ENCODE measurements at places on chromosomes 16 and 17.

DNA sequence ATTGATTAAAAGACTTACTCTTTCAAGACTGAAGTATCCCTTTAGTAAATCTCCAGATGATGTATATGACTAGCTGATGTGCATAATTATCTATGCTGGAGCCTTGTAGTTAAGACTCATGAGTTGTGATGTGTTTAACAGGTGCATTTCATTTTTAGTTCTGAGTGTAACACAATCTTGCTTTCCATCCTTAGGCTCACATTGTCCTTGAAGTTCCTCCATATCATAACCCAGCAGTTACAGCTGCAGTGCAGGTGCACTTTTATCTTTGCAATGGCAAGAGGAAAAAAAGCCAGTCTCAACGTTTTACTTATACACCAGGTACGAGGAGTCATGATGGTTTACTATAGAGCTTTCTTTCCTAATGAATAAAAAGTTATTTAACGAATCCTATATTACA lies 52.9 kb downstream of the ESRP2 start:
- no peak for DNase-seq

GRCh38 chr17:80512233-80512632 lies 32.4 kb upstream of the RPTOR start:
- DNase-seq: no peak

DNA sequence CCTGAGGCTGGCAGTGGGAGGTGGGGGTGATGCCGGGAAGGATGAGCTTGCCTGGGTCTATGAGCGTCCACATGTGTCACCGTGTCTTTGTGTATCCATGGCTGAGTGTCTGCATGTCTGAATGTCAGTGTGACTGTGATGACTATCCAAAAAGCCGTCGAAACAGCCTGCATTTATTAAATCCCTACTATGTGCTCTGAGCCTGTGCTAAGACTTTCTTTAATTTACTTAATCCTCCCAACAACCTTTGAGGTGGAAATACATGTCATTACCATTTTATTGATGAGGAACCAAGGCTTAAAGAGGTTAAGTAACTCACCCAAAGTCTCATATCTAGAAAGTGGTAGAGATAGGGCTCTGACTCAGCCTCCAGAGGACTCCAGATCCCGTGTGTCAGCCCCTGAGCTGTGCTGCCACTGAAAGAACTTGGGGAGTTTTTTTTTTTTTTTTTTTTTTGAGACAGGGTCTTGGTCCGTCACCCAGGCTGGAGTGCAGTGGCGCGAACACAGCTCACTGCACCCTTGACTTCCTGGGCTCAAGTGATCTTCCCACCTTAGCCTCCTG lies 20.0 kb downstream of the ARHGAP23 start:
- no peak for DNase-seq

DNA sequence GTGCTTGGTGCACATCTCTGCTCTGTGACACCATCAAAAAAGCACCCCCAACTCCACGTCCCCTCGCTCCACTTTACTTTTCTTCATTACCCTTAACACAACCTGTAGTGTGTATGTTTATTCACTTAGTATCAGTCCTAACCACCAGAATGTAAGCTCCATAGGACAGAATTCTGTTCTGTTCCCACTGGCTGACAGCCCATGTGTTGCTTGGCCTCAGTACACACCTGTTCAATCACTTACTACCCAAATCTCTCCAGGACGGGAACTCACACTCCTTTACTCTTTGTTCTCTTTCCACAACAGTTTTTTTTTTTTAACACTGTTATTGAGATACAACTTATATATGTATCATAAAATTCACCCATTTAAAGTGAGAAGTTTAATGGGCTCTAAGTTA lies 119.6 kb downstream of the MAF start:
- DNase-seq: no peak

GRCh38 chr17:71902894-71903506 lies 217.8 kb upstream of the SOX9 start:
- DNase-seq: no peak

DNA sequence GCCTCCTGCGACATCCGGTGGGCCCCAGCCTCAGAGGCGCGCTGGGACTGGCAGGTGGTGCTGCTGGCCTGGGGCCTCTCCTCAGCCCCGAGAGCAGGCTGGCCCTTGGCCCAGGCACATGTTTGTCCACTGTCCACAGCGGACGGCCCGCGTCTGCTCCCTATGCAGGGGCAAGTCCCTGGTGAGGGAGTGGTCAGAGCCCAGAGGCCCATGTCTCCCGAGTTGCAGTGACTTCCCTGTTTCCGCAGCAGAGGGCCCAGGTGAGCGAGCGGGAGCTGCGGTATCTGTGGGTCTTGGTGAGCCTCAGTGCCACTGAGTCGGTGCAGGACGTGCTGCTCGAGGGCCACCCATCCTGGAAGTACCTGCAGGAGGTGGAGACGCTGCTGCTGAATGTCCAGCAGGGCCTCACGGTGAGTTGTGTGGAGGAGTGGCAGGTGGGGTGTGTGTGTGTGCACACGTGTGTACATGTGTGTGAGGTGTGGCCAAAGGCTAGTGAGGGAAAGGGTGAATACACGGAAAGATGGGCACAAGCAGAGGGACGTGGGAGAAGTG lies 10.4 kb downstream of the IL34 start:
- DNase-seq: no peak

DNA sequence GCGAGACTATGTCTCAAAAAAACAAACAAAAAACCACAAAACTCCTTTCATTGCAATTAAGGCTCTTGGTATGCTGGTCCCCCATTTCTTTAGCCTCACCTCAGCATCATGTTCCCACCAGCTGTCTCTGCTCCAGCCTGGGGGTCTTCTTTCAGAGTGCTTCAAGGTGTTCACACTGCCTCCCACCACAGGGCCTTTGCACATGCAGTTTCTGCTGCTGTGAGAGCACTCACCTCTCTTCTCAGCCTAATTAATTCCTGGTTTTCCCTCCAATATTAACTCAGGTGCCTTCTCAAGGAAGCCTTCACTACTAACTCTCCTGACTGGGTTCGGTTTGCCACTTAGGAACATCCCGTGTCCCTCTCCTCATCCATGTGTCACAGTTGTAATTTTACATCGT lies 15.9 kb upstream of the PIK3R6 start:
- DNase-seq: no peak

GRCh38 chr17:77802811-77803220 lies 155.7 kb upstream of the TNRC6C start:
- no peak for DNase-seq

DNA sequence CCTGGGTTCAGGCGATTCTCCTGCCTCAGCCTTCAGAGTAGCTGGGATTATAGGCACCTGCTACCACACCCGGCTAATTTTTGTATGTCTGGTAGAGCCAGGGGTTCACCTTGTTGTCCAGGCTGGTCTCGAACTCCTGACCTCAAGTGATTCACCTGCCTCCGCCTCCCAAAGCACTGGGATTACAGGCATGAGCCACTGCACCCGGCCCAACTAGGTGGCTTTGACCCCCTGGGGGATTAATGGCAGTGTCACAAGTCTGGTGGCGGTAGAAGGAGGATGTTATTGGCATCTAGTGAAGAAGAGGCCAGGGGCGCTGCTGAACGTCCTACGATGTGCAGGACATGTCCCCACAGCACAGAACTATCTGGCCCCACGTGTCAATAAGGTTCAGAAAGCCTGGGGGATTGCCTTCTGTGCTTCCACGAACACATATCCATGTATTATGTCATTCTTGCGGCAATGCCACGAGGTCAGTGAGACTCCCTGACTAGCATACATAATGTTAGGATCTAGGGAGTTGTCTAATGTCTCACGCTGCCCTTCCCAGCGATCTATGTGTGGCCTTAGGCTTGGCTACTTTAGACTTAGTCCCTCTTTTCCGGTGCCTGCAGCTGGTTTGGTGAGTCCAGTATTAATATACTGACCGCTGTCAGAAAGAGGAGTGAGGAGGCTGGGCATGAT lies 75.8 kb downstream of the ABCC6 start:
- no peak for DNase-seq

GRCh38 chr17:55037828-55038227 lies 69.3 kb downstream of the STXBP4 start:
- DNase-seq: no peak

GRCh38 chr16:12425134-12425941 lies 378.3 kb downstream of the CPPED1 start:
- no peak for DNase-seq

- DNase-seq: no peak
Observed at GRCh38 chr16:12802661-12803060, 1.0 kb downstream of the CPPED1 start.

DNA sequence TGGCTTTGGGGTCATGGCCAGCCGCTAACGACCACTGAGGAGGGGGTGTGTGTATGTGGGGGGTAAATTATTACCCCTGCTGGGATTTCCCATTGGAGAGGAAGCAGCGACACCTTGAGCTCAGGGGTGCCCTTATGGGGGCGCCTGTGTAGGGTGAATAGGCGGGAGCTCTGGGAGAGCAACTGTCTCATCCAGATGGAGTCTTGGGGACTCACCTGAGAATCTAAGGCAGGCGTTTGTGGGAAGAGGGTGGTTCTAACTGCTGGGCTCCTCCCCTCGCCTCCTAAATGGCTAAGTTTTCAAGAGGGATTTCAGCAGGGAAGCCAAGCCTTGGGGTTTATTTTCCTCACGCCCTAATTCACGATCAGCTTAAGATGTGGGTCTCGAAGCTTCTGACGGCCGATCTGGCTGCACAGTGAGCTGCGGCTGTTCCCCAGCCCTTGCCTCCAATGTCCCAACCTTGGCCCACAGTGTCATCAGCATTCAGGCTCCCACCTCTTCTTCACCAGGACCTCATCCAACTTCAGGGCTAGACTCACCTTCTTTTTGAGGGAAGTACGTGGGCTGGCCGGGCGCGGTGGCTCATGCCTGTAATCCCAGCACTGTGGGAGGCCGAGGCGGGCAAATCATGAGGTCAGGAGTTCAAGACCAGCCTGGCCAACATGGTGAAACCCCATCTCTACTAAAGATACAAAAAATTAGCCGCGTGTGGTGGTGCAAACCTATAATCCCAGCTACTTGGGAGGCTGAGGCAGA lies 136.9 kb upstream of the EEF2KMT start:
- no peak for DNase-seq

DNA sequence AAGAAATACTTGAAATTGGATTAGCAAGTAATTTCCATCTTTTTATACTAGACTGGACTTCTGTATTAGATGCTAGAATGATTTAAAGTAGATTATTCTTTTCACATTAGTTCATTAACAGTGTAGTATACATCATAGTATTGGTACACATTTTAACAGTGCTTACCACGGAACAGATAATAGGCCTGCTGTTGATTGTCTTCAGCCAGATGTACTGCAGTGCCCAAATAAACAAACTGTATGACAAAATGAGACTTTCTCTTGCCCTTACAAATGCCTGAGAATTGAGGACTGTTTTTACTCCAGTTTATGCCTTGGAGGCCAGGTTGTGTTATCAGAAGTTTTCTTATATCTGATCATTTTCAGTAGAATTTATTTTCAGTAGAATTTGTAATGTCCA lies 631 bp downstream of the EVI2A start:
- no peak for DNase-seq

DNA sequence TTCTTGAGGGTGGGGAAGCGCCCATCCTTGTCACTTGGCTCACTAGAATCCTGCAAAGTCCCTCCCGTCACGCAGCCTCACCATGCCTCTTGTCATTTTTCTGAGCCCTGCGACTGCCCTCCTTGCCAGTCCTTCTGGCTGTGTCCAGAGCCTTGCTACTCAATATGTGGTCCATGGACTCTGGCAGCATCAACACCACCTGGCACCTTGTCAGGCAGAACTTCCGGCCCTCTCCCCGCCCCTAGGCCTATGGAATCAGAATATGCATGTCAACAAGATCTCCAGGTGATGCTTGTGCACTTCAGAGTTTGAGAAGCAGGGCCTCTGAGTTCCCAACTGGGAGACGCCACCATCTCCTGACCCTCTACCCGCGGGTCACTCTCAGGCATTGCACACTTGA lies 12.1 kb downstream of the PIMREG start:
- DNase-seq: no peak

DNA sequence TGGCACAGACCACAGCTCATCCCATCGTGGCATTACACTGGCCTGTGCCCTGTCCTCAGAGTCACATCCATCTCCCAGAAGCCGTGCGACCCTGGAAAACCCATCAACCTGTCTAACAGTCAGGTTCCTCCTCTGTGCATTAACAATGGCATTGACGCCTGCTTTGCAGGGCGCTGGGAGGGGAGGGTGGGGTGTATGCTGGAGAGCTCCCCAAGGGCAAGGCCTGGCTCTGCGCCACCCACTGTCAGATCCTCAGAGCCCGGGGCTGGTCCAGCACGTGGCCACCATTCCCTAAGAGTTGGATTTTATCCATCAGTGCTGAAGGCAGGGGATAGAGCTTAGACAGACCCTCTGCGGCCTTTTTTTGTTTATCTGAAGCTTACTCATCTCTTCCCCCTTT lies 28.7 kb downstream of the NOS2 start:
- no peak for DNase-seq

GRCh38 chr17:34615326-34615725 lies 35.9 kb downstream of the TMEM132E start:
- no peak for DNase-seq

GRCh38 chr16:64352246-64352645 lies 769.6 kb downstream of the CDH11 start:
- no peak for DNase-seq

DNA sequence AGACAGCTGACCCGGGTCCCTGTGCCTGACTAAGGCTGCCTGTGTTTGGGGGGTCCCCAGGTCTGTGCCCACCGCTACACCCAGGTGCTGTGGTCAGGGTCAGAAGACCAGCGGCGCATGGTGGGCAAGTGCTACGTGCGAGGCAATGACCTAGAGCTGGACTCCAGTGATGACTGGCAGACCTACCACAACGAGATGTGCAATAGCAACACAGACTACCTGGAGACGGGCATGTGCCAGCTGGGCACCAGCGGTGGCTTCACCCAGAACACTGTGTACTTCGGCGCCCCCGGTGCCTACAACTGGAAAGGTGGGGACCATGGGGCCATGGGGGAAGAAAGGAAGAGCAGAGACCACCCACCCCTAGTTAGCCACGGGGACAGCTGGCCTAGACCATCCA lies 12.1 kb downstream of the ITGA3 start:
- DNase-seq: no peak

DNA sequence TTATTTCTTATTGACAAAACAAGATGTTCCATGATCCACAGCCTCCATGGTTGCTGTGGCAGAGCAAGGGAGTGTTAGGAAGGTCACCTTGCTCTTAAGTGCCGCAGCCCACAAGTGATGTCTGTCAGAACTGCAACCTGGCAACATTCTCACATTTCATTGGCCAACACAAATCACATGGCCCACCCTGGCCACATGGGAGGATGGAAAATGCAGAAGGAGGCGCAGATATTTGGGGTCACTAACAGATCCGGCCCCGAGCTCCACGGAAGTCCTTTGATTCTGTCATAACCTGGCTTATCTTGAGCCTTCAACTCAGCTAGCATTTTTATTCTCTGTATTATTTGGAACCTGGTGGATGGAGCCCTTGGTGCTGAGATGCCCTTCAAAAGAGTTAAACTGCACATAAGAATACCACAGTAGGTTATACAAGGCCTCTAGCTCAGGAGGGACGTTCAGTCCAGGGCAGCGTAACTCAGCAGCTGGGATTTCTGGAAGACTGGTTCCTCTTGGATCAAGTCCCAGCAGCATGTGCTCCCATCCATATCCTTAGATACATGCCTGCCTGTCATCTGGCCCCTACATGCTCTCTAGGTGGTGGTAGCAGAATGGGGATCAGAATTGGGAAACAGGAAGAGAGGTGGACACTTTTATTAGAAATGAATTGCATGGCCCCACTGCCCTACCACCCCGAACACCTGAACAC lies 508.1 kb downstream of the HAPSTR1 start:
- DNase-seq: no peak
